GM12878 (cell line): ENCODE measurements at places on chromosomes 2 and 18.

GRCh38 chr2:207528980-207529329 is 807 bp upstream of the CREB1 start:
- DNase-seq = no peak

DNA sequence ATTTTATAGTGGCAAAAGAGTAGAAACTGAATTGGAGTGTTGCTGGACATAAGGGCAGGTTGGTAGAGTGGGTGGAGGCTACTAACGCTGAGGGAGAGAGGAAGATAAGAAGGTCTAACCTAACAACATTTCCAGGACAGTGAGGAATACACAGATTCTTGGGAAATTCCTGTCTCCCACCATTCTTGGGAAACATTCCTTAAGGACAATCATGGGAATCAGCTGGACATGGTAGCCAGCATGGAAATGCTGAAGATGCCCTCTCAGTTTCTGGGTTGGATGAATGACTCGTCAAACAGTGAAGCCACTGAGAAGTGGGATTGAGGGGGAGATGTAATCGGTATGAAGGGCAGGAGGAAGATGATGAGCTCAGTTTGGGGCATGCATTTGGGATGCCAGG is 265.4 kb downstream of the AFF3 start:
- DNase-seq = no peak

DNA sequence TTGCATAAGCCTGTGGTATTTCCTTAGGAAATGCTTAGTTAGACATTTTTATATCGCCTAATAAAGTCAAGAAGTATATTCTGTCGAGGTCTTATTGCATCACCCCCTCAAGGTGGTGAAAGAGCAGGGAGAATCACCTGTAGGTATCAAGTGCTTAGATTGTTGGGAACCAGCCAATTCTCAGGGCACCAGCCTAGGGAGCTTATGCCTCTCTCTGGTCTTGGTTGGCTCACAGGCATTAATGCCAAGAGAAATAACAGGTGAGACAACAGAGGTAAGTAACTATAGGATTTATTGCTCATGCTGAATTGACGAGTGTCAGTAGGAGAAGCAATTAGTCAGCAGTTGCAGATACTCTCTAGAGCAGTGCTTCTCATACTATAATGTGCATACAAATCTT is 663.3 kb upstream of the ZNF804A start:
- DNase-seq = no peak

DNA sequence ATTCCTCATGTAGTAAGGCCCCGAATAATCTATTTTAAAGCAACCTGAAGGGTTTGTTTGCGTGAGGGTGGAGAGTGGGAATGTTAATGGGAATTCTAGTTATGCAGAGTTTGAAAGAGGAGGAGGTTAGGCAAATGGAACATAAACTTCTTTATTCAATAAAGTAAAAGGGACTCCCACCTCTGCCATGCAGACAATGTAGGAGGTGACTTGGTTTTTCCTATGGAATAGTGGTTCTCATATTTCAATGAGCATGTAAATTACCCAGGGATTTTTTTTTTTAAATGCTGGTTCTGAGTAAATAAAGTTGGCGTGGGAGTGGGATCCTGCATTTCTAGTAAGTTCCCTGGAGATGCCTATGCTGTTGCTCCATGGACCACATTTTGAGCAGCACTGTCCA is 367.9 kb downstream of the THSD7B start:
- DNase-seq = no peak

- DNase-seq = no peak
Measured at GRCh38 chr2:196802401-196802800, 2.9 kb upstream of the GTF3C3 start.
